ENCODE measurements at places on chromosomes 1 and 21.

DNA sequence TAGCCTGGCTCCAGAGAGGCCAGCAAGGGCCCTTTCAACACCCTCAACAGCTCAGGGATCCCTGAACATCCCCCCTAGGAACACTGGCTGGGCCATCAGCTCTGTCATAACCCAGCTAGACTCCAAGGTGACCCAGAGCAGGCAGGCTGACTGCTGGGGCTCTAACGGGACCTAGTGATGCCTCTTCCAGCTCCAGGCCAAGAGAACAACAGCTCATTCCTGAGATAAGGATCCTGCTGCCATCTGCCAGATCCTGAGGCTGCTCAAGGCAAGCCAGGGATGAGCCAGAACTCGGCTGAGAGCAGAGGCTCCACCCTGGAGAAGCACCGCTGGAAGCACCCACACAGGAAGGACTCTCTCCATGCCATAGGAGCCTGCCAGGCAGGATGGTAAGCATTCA is 2.0 kb downstream of the VSIG8 start:
- no peak for DNase-seq

GRCh38 chr1:42150651-42151050 is 2.6 kb upstream of the GUCA2B start:
- no peak for DNase-seq

- no peak for DNase-seq
Measured at GRCh38 chr1:222064388-222065211, 322.7 kb upstream of the DUSP10 start.

GRCh38 chr1:6521536-6521935 is 30.1 kb upstream of the PLEKHG5 start:
- no peak for DNase-seq

- DNase-seq, result no peak
Measured at GRCh38 chr1:218558271-218558810, 213.2 kb downstream of the TGFB2 start.

DNA sequence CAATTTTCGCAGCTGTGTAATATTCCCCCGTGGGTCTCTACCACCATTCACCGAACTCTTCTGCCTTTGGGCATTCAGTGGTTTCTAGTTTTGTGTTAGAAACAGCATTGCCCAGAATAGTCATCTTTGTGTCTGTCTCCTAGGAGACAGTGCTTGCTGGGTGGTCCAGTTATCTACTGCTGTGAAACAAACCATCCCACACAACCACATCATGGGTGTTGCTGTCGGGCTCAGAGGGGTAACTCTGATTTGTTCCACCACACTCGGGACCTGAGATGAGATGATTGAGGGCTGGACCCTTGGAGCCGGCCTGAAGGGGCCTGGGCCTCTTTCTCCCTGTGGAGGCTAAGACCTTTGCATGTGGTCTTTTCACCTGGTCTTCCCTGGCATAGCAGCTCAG is 427.2 kb upstream of the VAMP3 start:
- DNase-seq, result no peak

- no peak for DNase-seq
Measured at GRCh38 chr1:88867743-88868521, 23.4 kb downstream of the GTF2B start.

DNA sequence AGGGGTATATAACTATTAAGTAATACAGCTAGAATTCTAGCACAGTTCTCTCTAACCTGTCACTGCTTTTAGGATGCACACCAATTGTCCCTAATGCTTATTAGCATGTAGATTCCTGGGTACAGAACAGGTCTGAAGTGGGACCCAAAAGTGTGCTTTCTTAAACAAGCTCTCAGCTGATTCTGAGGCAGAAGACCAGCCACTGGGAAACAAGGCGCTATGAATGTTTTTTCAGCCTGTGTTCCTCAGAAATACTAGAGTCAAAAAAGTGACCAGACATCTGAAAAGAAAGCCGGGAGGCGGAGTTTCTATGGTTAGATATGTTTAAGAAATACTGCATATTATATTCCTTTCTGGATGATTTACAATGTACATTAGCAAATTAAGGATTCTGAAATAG is 1.8 kb downstream of the PEF1 start:
- no peak for DNase-seq

All from stimulated activated CD8-positive, alpha-beta memory T cell treated with anti-CD3 and anti-CD28 coated beads, Interleukin-4, amount 100 ng/mL, for 4 hours (primary cell).